Nephron progenitor cell (in vitro differentiated cells): ENCODE measurements at places on chromosomes 1 and 21.

DNA sequence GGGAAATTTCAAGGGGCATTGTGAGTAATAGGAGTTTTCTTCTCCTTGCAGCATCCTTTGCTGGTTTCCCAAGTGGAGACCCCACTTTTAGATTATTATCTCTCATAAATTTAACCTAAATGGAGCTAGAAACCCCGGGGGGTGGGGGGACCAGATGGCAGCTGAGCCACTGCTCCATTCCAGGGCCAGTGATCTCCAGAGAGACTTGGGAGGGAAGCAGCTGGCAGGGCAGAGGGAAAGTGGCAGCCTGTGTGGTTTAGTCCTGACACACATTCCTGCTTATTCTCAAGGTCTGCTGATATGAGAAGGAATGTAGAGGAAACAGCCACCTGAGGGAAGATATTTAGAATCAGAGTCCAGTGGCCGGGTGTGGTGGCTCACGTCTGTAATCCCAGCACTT, 16.3 kb downstream of the PCP4L1 start:
- DNase-seq = no peak

GRCh38 chr1:241631674-241632073, 8.5 kb downstream of the CHML start:
- no peak for DNase-seq

DNA sequence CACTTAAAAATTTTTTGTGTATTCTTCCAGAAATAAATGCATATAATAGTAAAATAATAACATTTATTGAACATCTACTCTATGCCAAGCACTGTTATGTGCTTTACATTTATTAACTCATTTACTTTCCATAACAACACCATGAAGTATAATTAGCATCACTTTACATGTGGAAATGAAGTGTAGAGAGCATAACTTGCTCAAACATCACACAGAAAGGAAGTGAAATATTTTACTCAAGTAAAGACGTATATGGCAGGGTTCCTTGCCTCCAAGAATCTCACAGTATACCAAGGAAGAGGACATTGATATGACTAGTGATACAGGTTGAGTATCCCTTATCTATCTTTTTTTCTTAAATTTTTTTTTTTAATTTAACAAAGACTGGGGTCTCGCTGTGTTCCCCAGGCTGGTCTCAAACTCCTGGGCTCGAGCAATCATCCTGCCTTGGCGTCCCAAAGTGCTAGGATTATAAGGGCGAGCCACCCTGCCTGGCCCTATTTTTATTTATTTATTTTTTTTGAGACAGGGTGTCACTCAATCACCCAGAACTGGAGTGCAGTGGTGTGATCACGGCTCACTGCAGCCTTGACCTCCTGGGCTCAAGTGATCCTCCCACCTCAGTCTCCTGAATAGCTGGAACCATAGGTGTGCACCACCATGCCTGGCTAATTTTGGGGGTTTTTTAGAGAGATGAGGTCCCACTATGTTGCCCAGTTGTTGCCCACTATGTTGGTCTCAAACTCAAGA, 7.7 kb upstream of the CLIC4 start:
- no peak for DNase-seq

DNA sequence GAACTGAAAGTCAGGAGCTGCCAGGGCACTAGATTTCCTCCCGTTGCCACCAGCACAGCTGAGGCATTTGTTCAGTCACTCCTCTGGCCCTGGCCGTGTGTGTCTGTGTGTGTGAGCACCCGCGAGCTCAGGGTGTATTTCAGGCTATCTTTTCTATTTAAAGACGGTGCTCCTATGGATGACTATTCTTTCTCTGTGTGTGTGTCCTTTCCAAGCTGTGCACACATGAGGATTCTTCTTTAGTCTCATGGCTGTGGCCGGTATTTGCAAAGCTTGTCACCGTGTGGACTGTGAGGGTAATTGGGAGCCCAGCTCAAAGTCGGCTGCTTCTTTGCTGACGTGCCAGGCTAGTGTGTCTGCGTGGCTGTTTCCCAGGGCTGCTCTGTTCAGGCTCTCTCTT, 3.0 kb upstream of the KCND3 start:
- DNase-seq = no peak

DNA sequence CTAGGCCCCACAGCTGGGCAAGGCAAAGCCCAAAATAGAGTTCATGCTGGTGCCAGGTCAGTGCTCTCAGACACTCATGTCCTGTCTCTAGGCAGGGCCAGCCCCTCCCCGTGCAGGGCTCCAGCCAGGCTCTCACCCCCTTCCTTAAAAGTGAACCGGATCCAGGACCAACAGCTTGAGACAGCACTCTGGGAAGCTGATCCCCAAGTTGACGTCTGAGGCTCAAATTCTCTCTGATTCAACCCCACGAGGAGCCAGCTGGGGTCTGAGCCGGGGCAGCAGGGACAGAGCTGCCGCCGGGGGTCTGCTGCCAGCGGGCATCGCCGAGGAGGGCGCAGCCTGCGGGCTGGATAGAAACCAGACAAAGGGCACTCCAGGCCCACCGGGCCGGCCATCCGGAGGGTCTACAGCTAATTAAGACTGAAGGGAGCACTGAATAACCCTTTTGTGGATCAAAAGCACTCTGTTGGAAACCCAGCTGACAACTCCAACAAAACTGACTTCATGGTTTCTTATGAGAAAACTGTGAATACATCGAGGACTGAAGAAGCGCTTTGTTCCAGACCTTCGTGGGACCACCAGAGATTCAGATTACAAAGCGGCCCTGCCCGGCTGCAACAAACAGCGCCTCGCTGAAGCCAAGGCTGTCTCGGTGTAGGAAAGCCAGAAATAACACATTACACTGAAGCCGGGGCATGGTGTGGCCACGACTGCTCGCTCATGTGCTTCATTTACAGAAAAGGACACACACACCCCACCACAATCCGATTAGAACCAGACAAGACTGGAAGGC, 95.8 kb downstream of the PSMG1 start:
- no peak for DNase-seq

- peak; percentile 6 for DNase-seq
Observed at GRCh38 chr1:64042331-64043100, 160.9 kb upstream of the UBE2U start.

- DNase-seq = no peak
Observed at GRCh38 chr21:39845571-39846130, 21.6 kb upstream of the PCP4 start.

GRCh38 chr1:39317111-39317510, 112.6 kb downstream of the MACF1 start:
- no peak for DNase-seq

- no peak for DNase-seq
Observed at GRCh38 chr1:113859478-113860175, 11.9 kb downstream of the PTPN22 start.

DNA sequence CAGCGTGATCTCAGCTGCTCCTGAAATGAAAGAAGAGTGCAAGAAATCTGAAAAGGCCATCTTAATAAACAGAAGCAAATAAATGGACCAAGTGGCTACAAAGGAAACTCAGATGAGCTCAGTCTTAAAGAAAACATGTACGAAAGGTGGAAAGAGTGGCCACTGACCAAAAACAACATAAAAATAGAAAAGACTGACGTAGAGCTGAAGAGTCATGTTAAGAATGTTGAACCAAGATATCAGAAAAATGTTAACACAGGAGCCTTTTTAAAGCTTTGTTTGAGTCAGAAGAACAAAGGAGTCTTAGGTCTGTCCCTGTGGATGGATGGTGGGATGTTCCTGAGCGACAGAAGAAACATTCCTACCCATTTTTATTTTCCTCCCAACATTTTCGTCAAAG, 30.8 kb upstream of the ZNF648 start:
- no peak for DNase-seq

DNA sequence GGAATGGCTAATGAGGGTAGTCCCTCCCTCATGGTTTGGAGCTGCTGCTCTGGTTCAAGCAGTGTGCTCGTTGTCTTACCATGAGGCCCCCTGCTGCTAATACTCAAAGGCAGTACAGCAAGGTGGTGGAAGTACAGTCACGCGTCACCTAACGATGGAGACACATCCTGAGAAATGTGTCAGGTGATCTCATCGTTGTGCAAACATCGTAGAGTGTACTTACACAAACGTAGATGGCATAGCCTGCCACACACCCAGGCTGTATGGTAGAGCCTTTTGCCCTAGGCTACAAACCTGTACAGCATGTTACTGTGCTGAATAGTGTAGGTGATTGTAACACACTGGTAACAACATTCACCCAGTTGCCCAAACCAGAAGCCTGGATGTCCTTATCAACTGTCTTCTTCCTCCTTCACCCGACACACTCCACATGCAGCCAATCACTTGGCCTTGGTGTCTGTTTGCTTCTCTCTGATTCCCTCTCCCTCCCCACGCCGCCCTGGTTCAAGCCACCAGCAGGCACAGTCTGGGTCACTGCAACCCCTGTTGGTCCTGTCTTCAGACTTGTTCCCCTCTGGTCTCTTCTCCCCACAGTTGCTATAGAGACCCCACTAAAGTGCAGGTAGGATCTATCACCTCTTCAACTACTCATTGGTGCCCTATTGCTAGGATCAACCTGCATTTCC, 6.0 kb upstream of the KCNA2 start:
- DNase-seq = no peak

- DNase-seq = no peak
Observed at GRCh38 chr1:220044678-220045355, 1.5 kb downstream of the EPRS1 start.

DNA sequence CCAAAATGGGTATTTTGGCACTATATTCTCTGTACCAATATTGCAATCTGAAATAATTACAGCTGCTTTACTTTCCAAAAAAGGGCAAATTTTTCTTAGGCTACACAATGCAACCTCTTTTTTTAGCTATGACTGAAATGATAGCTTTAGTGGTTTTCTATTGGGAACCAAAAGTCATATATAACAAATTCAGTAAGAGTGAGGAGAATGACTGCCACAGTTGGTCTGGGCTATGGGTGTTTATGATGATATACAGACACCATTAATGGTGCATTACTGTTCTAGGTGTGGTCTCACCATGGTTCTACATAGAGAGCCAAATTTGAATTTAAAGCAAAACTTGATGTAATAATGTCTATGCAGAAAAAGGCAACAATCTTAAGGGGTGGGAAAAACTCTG, 72.3 kb upstream of the PTBP2 start:
- DNase-seq = no peak
